CD4-positive, alpha-beta T cell (primary cell): ENCODE measurements at places on chromosomes 7 and 10.

DNA sequence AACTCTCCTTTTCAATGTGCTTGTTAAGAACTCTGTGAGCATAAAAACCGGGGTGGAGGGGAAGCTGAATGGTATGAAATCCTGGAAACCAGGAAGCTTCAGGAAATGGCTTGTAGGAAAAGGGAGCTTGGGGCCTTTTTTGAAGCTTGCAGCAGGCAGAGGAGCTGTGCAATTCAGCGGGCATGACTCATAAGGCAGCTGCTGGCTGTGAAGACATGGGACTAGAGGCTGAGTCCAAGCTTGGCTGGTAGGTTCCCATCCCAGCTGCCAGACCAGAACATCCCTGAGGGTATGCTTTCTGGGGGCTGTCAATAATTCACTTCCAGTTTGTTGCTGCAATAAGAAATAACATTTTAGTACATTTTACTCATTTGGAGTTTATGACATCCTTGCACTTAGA is 36.8 kb upstream of the CDC14C start:
- no peak for DNase-seq

DNA sequence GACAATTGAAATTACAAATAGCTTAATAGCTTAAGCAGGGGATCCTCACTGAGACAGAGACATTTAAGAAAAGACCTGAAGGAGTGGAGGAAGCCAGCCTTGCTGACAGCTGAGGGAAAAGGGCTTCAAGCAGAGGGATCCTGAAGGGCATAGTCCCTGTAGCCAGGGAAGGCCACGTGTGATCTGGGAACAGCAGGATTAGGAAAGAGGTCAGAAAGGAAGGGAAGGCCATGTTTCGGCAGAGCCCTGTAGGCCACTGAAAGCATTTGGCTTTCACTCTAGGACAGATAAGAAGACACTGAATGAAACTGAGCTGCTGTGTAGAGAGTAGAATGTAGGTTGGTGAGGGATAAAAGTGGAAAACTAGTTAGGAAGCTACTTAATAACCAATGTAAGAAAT is 3.4 kb upstream of the AKR1C8 start:
- DNase-seq: no peak

- no peak for DNase-seq
These were observed 351.9 kb upstream of the CELF2 start for GRCh38 chr10:10665750-10666149.

- no peak for DNase-seq
These were observed 37.7 kb downstream of the ATXN7L1 start for GRCh38 chr7:105838627-105839231.

- DNase-seq: no peak
These were observed 3.4 kb downstream of the TRIM8 start for GRCh38 chr10:102647443-102648268.

DNA sequence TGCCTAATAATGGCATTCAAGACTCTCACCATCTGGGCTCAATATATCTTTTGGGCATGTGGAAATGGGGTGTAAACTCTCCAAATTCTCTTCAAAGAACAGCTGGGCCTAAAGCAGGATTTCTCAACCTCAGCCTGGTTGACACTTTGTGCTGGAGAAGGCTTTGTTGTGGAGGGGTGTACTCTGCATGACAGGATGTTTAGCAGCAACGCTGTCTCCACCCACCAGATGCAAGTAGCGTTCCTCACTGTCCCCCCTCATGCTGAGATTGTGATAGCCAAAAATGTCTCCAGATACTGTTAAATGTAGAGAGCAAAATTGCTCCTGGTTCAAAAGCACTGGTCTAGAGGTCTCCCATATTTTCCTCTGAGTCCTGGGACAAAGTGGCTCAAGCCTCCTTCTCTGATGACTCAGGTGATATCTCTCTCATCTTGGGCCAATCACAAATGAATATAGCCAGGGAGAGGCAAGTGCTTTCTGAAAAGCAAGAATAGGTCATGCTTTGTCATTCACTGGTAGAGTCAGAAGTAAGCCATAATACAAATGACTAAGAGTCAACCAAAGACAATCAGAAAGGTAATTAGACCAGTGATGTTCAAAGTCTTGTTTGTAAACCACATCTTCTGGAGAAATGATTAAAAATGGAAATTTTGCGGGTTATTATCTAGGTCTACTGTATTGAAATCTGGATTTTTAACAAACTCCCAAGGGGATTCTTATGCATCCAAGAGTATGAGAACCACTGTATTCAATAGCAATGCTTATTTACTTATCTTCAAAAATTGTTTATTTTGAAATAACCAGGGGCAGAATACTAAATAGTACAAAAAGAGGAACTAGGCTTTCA is 330.8 kb downstream of the PTEN start:
- DNase-seq: peak; percentile 25

DNA sequence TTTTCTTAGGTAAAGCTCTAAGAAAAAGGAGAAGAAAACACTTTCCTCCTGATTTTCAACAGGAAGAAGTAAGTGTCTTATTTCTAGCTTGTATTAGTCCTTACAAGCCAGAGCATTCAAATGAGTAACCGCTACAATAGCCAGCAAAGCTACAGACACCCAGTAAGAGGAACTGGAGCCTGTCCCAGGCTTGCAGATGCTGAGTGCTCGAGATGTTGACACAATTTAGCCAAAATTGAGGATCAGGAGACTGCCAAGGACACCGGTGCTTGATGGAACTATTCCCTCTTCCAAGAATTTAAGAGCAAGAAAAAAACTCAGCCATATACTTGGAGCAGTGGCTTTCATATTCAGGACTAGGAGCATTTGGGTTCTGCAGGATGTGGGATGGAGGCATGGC is 149.3 kb upstream of the DPP6 start:
- no peak for DNase-seq

DNA sequence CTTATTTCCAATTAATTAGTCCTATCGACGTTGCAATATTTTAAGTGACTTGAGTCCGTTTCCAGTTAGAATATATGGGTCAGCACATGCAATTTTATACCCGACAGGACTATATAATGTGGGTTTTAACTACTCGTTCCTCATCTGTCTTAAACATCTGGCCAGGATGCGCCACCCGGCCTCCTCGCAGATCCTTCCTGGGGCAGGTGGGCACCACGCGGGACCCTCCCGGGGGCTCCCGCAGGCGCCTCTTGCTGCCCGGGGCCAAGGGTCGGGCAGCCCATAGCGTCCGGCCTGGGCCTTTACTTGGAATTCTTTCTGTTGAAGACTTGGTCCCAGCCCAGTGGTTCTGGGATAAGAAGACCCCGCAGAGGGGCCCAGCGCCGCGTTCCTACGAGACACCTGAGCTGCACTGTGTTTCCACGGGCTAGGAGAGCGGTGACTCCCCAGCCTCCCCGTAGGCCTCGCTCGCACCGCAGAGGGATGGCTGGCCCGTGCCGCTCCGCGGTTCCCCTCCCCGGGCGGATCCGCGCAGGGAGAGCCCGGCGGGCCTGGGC is 10.1 kb upstream of the MNX1 start:
- DNase-seq: no peak

- no peak for DNase-seq
These were observed 4.8 kb upstream of the PILRB start for GRCh38 chr7:100352984-100353684.

- DNase-seq: no peak
These were observed 30.5 kb upstream of the BTRC start for GRCh38 chr10:101323495-101323894.

GRCh38 chr10:14691359-14691758 is 83.3 kb downstream of the FAM107B start:
- DNase-seq: no peak

DNA sequence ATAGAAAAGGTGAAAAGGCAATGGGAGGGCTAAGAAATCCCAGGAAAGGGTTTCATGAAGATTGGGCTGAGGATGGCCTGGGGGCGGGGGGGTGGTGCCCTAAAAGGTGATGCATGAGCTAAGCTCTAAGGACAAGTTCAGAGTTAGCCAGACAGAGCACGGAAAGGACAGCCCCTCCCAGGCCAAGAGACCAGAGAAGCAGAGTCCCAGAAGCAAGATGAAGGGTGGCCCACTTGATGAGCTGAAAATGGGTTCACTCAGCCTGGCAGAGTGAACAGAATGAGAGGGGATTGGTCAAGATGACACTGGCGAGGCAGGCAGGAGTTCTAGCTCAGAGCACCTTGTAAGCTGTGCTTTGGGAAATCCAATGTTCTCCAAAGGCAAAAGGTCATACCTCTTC is 89.4 kb upstream of the GPR26 start:
- no peak for DNase-seq

- no peak for DNase-seq
These were observed 10.3 kb downstream of the TACC2 start for GRCh38 chr10:121999301-121999700.

DNA sequence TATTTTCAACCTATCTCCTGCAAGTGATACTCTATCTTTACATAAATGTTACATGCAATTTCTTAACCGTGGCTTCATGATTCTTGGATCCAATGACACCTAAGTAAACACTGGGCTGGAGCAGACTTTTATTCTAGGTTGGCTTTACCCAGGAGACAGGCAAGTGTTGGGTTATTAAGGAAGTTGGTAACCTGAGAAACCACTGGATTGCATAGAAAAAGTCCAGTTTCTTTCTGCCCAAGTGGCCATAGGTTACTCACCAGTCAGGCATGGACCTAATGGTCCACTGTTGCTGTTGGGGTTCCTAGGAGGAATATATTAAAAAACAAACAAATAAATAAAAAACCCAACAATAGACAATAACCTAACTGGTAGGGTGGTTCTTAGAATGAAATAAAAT is 112.8 kb downstream of the SEMA3D start:
- DNase-seq: no peak

- no peak for DNase-seq
These were observed 11.7 kb downstream of the PRKRIP1 start for GRCh38 chr7:102407910-102408309.

GRCh38 chr7:1714583-1715330 is 44.7 kb downstream of the ELFN1 start:
- no peak for DNase-seq

DNA sequence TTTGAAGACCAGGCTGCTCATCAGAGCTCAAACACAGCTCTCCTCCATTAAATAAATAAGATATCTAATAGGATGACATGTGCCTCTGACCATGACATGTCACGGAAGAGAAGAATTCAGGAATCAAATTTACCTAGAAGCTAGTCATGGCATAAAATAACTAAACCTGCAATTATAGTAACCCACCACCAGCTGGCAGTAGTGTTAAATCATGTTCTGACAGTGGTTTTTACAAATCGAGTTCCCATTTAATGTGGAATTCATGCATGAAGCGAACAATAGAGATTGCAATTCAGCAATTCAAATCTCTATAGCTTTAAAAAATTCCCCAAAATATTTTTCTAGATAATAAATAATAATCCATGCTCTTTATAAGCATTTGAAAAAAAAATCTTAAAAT is 74.6 kb upstream of the IKZF1 start:
- peak; percentile 44 for DNase-seq

DNA sequence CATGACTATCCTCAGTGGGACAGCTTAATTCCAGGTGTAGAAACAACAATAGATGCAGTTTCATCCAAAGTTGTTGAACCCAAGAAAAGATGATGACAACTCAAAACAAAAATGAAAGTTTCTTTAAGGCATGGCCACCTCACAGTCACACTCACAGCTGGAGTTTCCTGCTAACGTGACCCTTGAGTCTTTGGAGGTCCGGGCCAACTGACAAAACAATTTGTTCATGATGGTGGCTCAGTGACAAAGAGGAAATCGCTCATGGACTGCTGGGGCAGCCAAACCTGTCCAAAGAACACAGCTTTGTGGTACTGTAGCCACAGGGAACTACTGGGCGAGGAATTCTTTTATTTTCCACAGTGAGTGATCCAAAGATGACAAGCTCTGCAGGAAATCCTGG is 96.0 kb upstream of the JCAD start:
- DNase-seq: no peak

DNA sequence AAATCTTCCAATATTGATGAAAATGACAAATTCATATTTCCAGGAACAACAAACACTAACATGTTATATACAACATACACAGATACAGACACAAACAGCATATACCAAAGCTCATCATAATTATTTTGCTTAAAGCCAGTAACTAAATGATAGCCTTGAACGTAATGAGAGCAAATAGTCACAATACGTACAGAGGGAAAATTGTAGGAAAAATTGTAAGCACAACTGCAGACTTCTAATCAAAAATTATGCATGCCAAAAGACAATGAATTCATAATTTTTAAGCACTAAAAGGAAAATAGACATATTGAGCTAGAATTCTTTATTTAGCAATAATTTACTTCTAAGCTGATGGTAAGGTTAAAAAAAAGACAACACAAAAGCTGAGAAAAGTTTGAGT is 1466.9 kb upstream of the CELF2 start:
- DNase-seq: no peak

GRCh38 chr7:136138991-136139390 is 161.8 kb upstream of the MTPN start:
- DNase-seq: no peak

- no peak for DNase-seq
These were observed 919.8 kb downstream of the GRID1 start for GRCh38 chr10:85446827-85447226.

GRCh38 chr10:22427890-22428571 is 82.7 kb downstream of the SPAG6 start:
- no peak for DNase-seq

DNA sequence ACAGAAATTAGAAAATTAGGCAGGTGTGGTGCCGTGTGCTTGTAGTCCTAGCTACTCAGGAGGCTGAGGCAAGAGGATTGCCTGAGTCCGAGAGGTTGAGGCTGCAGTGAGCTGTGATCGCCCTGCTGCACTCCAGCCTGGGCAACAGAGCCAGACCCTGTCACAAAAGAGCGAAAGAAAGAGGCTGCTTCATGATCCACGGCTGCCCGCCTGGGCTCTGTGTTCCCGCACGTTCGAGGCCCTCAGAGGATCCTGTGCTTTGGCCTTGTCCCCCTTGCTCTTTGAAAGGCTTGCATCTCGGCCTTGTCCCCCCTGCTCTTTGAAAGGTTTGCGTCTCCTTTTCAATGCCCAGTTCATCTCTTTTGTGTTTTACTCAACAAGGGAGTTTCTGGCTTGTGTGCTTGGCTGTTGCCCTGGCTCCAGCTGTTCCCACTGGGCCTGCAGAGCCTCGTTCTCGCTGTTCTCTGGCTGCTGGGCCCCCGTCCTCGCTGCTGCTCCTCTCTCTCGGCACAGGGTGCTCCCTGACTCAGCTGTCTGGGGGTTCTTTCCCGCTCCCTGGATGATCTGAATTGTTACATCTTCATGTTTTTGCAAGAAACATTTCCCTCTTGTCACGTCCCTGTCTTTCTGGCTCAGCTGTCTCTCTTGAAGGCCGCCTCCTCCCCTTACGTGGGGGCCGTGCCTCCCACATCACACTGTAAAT is 45.1 kb upstream of the INPP5A start:
- DNase-seq: no peak

GRCh38 chr7:93245525-93246432 is 13.6 kb downstream of the VPS50 start:
- no peak for DNase-seq
